T47D (cell line): ENCODE measurements at places on chromosomes 4 and X.
A peak's percentile ranks its signal among the peaks of the same experiment; 100 is the strongest.

GRCh38 chr4:122453384-122453995 is 3.0 kb downstream of the IL2 start:
- no peak for DNase-seq

DNA sequence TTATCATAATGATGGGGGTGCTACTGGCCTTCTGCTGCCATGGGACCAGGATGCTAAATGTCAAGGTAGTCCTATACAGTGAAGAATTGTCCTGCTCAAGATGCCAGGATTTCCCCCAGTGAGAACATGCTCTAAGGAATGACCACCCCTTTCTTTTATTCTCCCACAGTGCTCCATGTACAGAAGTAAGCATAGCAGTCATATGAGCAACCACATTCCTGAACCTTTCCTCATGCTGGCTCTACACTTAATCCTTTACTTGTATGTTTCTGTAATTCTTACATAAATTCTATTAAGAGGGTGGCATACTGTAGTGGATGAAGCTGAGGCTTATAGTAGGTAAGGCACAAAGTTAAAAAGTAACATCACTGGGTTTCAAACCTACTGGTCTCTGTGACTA is 20.2 kb downstream of the CYP2U1 start:
- no peak for DNase-seq

DNA sequence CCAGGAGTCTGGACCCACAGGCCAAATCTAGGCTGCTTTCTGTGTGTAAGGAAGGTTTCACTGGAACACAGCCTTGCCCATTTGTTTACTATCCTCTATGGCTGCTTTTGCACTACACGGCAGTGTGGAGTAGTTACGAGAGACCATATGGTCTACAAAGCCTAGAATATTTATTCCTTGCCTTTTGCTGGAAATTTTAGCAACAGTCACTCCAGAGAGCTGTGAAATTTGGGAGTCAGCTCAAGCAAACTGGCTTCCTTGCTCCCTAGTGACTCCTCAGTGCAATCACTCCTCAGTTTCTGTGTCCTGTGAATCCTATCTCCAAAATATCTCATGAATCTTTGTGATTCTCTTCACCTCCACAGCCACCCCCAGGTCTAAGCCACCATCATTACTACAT is 99.0 kb upstream of the CPEB2 start:
- no peak for DNase-seq

GRCh38 chr4:34323549-34324320 is 1920.6 kb downstream of the ARAP2 start:
- no peak for DNase-seq

DNA sequence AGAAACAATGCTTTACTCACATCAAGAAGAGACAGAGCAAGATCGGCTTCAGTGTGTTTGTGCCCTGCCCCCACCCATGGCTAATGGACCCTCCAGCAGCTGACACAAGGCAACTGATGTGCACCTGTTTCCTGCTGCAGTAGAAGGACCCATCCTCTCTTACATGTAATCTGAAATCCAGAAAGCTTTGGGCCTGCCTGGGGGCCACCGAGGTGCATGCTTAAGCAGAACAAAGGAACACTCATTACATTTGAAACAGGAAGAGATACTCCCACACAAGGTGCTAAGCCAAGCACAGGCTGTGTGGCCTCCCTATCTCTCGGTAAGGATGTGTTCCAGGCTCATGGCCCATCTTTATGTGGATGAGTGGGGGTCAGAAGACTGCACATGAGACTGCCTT is 338.0 kb downstream of the SPOCK3 start:
- no peak for DNase-seq

GRCh38 chr4:82677327-82677726 is 115.5 kb upstream of the TMEM150C start:
- no peak for DNase-seq

DNA sequence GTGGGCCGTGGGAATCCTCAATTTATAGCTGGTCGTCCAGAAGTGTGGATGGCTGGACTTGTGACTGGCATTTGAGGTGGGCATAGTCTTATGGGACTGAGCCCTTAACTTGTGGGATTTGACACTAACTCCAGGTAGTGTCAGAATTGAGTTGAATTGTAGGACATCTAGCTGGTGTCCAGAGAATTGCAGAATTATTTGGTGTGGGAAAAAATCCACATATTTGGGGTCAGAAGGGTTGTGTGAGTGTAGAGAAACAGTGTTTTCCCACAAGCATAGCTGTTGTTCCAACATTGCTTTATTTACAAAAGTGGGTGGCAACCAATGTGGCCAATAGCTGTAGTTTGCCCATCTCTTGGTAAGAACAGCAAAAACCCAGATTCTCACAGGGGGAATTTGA is 91.3 kb downstream of the MOSPD2 start:
- peak; percentile 3 for DNase-seq

DNA sequence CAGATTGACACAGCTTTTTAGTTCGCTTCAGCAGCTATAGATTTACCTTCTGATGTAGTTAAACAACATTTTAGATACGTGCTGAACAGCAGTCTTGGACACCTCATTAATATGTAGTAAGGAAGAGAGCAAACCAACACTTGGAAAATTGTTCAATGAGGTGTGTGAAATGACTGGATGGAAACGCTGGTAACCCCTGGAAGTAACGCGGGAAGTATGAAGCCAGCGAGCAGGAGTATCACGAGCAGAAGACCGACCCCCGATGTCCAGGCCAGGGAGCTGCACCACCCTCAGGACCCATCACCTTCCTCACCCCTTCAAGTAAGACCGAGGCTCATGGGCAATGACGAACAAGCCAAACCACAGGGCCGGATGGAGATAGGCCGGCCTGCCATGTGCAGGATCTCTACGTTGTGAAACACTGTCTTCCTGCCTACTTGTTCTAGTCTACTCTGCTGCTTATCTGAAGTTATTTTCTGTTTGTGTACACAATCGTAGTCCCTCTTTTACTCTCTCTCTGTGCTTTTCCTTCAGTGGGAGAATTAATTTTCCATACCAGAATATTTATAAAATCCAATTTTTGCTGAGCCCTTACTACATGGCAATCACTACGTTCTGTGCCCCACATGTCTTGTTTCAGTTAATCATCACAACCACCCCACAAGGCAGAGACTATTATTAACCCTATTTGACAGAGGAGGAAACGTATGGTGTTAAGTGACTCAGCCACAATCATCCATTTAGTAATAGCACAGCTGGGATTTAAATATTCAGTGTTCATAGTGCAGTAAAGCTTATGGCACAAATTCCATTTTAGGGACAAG is 221.7 kb downstream of the APBB2 start:
- no peak for DNase-seq

GRCh38 chr4:112509243-112510141 is 6.5 kb downstream of the NEUROG2 start:
- no peak for DNase-seq

- no peak for DNase-seq
Observed at GRCh38 chr4:25421816-25422525, 44.9 kb downstream of the ANAPC4 start.

- no peak for DNase-seq
Observed at GRCh38 chr4:73998040-73999011, at the start of gene CXCL5. TSS of gene CXCL5 (minus strand) at chr4:73998677. CDS start at chr4:73998581, 96 bp downstream.

- DNase-seq, result no peak
Observed at GRCh38 chr4:60175241-60175640, 1024.9 kb upstream of the ADGRL3 start.

DNA sequence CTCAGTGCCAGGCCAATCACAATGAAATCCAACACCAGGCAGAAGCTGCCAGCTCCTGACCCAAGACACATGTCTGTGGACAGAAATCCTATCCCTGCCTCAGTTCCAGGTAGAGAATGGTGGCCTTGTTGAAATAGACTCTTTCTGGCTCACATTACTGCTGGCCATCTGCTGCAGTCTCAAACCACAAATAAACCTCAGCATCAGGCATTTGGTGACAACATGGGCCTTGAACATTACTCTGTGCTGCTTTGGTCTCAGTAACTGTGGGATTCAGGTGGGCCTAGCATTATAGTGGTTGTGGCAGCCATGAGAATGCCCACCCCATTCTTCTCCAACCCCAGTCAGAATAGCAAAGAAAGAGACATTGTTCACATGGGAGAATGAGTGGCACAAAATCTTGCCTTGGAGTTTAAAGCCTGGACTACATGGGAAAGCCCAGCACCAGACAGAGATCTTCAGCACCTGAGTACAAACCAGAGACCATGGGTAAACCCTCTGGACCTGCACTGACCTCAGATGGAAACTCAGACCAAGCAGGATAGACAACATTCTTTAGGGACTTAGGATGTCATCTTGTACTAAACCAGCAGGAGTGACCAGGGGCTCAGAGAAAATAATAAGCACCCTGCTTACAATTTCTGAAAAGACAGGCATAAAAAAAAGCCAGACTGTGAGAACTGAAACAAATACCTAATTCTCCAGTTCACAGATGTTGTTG is 50.4 kb upstream of the TRAM1L1 start:
- no peak for DNase-seq

GRCh38 chrX:39679497-39680157 is 418.1 kb downstream of the BCOR start:
- no peak for DNase-seq

DNA sequence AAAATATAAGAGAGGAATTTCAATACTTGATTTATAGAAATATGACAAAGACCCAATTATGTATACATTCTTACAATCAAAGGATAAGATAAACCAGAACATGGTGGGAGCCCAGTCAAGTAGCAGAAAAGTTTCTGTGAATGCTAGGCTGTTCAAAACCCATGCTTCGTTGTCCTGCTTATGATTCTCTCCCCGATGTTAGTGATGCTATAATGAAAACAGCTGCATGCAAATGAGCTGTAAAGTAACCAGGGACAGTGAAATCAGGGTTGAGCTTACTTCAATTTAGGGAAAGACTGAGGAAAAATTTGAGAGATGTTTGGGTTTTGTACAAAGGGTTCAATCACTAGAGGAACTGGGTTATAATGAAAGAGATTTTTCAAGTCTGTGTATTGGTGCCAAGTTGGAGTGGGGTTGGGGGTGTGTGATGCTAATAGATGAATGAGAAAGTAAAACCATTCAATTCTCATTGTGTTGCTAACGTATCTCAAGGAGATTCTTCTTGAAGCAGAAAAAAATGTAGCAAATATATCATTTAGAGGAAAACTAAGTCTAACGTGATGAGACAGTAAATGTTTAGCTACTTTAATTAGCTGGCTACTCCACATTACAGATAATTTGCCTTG is 59.3 kb upstream of the PPP1R2C start:
- no peak for DNase-seq

GRCh38 chrX:12076046-12076445 is 62.2 kb upstream of the FRMPD4 start:
- DNase-seq, result no peak

- peak; percentile 2 for DNase-seq
Observed at GRCh38 chrX:36908801-36909675, 99.1 kb upstream of the FAM47C start.

GRCh38 chr4:1347410-1347864 is 429 bp downstream of the UVSSA start:
- peak; percentile 84 for DNase-seq

- DNase-seq, result no peak
Observed at GRCh38 chr4:120685756-120686278, 236.7 kb downstream of the PRDM5 start.

DNA sequence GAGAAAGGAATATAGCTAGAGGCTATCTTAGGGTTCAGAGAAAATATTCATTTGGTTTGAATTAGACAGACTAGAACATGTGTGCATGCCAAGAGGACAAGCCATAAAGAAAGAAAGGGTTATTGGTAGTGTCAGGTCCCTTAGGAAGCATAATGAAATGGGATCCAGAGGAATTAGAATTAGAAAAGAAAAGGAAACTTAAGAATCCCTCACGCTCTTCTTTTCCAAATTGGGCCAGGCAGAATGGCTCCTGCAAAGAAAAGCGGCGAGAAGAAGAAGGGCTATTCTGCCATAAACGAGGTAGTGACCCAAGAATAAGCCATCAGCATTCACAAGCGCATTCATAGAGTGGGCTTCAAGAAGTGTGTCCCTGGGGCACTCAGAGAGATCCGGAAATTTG is 4.9 kb upstream of the ABCG2 start:
- no peak for DNase-seq

DNA sequence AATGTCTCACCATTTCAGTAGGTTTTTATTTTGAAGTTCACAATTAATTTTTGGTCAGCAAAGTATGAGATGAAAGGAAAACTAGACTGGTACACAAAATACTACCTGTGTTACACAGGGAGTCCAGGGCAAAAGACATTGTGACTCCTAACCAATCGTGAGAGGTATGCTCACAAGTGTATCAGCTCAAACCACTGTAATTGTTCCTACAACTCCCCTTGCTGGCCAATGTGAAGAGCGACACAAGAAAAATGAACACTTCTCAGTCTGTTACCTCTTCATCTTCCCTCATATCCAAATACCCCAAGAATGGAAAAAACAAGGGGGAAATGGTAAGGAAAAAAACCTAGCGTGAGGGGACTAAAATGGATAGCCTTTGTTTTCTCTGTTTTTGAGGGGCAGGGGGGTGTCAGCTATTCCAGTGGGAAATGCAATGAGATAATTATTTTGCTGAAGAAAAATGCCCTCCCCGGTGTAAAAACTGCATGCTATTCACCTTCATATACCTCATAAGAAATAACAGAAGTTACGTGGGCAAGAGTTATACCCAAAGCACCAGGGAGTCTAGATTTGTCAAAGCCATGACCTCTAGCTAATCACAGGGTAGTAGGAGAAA is 30.6 kb upstream of the NSUN7 start:
- DNase-seq, result peak; percentile 52

- no peak for DNase-seq
Observed at GRCh38 chrX:1593286-1594271, 2.2 kb downstream of the AKAP17A start.

DNA sequence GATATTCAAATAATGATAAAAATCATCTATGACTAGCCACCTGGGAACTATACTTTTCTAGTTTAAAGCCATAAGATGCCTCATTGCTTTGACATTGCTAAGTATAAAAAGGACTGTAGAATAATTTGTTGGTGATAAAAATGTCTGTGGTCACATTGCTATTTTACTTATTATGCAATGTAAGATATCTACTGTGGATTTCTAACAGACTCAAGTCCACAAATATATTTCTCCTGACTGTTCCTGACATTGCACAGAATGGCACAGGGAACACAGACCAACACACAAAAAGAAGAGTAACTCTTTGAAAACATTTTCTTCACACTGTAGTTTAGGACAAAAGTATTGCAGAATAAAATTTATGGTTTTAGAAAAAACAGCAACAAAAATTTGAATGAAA is 2.2 kb upstream of the TMPRSS11E start:
- no peak for DNase-seq

DNA sequence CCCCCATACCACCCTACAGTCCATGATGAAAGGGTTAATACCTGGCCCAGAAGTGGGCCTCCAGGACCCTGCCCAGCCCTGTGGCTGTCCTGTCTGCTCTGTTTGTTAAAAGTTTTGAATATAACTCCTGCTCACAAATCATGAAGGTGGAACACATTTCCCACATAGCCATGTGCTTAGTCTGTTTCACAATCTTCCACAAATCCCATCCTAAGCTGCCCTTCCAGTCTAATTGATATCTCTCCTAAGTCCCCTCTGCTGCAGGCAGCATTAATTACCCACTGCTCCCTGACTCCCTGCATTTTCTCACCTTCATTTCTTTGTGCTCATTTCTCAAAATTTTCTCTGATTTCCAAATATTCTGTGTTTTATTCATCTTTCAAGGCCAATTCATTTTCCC is 142.6 kb downstream of the AASDH start:
- no peak for DNase-seq

GRCh38 chr4:2642968-2643367 is 106.5 kb downstream of the FAM193A start:
- no peak for DNase-seq
